ENCODE measurements at places on chromosomes 5 and 9. TPM values are rescaled to one million over a fixed set of nuclear protein-coding genes. Genes with fewer than 3 reads are reported as not detected.

FBP1 gene
- total RNA-seq: not detected

SPACA9 gene
- total RNA-seq: 0.83 TPM

PDE6A gene
- total RNA-seq: not detected

GRM6 gene
- total RNA-seq: not detected

GRCh38 chr9:128124873-128125579, 2.5 kb downstream of the PTGES2 start:
- DNase-seq: no peak

DNA sequence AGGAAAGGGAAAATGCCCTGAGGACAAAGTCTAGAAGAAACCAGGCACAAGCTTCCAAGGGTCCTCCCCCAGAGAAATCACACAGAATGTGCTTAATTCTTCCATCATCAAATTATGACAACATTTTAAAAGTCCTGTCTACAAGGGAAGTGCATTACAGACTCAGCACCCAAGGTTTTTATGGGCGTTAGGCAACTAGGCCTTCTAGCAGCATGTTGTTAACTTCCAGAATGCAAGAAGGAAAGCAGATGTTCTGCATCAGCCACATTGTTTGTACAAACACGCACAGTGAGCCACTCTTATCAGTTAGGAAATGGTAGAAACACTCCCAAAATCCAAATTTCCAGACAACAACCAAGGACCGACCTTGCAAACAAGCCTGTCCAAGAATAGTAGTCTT, 26.5 kb downstream of the SMC5 start:
- no peak for DNase-seq

- peak; percentile 83 for DNase-seq
Observed at GRCh38 chr9:94600715-94601114, 7.1 kb upstream of the FBP2 start.

DNA sequence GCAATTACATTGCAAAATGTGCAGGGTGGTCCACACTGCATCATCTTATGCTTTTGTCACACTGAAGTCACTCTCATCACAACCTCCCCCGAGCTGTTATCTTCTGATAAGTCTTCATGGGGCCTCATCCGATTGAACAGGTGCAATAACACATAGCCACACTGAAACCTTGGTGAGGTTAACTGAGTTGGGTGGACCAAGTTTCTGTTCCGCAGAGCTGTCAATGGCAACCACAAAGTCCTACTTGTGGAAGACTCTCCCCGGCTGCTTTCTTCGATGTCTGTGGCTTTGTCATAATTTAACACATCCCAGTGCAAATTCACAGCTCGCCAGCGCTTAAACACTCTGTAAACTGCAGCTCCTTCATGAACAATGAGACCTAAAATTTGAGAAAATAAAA, 112.2 kb downstream of the MARCHF11 start:
- no peak for DNase-seq

- no peak for DNase-seq
Observed at GRCh38 chr5:117160391-117160790, 585.8 kb upstream of the SEMA6A start.

GRCh38 chr9:1125741-1126140, 75.6 kb downstream of the DMRT2 start:
- no peak for DNase-seq

- DNase-seq: no peak
Observed at GRCh38 chr9:114046237-114046755, 31.8 kb downstream of the AMBP start.

- no peak for DNase-seq
Observed at GRCh38 chr9:10366171-10366779, 246.5 kb downstream of the PTPRD start.

GRCh38 chr5:176690911-176691310, 43.6 kb downstream of the TSPAN17 start:
- no peak for DNase-seq

- no peak for DNase-seq
Observed at GRCh38 chr5:143682246-143682905, 129.6 kb upstream of the HMHB1 start.

Measured in gastrocnemius medialis (tissue), 4 donors.